Cerebellar nuclear complex (tissue), 1 donor: ENCODE measurements at places on chromosomes 3 and 15.

DNA sequence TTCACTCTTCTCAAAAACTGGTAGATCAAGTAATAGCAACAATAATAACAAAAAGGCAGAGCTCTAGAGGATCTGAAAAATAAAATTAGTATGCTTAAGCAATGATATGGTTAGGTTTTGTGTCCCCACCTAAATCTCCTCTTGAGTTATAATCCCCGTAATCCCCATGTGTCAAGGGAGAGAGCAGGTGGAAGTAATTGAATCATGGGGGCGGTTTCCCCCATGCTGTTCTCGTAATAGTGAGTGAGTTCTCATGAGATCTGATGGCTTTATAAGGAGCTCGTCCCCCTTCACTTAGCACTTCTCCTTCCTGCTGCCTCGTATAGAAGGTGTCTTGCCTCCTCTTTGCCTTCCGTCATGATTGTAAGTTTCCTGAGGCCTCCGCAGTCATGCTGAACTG, 60.2 kb upstream of the ABHD2 start:
- DNase-seq: no peak

- no peak for DNase-seq
These were observed 285.6 kb downstream of the UACA start for GRCh38 chr15:70477750-70478250.

DNA sequence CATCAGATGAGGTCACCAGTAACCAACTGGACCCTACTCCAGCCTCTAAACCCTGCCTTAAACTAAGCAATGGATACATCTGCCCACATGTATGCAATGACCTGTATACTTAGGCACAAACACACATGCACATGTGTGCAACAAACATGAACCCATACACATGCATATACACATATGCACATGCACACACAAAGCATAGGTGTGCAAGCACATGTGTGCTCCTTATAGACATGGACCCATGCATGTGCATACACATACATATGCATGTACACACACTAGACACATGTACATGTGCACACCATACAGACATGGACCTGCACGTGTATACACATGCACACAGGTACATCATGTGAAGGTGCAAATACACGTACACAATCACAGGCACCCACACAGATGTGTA, 8.6 kb upstream of the TRH start:
- DNase-seq: no peak

DNA sequence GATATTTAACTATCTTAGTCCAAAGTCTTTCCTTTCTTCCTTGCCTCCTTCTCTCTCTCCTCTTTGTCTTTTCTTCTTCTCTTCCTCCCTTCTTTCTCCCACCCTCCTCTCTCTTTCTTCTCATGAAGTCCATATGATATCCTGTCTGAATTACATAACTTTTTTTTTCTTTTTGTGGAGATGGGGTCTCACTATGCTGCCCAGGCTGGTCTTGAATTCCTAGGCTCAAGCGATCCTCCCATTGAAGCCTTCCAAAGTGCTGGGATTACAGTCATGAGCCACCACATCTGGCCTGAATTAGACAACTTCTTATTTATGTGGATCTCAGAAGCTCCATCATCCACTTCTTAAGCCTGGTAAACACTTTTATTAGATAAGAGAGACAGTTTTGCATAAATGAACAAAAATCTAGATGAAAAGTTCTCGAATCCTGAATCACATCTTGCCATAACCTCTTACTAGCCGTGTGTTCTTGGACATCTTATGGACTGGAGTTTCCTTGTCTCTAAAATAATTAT, 206.5 kb downstream of the LPP start:
- DNase-seq: no peak
